Neural crest cell (in vitro differentiated cells): ENCODE measurements at places on chromosomes 2 and 18. TPM values are rescaled to one million over a fixed set of nuclear protein-coding genes. Genes with fewer than 3 reads are reported as not detected.

- DNase-seq: no peak
These were observed 3.2 kb upstream of the AGXT start for GRCh38 chr2:240865391-240865790.

- DNase-seq: no peak
These were observed 14.6 kb downstream of the MROH2A start for GRCh38 chr2:233792720-233793119.

DNA sequence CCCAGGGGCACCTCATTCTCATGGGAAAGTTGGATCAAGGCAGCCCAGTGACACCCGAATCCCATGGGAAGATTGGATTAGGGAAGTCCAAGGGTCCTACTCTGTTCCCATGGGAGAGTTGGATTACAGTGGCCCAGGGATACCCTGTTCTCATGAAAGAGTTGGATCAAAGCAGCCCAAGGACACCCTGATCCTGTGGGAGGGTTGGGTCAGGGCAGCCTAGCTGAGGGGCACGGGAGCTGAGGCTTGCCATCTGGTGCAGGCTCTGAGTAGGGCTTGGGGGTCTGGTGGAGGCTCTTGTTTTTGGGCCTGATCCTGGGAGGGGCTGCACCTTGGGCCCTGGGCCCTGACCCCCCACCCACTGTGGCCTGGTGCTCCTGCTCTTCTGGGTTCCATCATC, 87.1 kb downstream of the ACKR3 start:
- no peak for DNase-seq

DNA sequence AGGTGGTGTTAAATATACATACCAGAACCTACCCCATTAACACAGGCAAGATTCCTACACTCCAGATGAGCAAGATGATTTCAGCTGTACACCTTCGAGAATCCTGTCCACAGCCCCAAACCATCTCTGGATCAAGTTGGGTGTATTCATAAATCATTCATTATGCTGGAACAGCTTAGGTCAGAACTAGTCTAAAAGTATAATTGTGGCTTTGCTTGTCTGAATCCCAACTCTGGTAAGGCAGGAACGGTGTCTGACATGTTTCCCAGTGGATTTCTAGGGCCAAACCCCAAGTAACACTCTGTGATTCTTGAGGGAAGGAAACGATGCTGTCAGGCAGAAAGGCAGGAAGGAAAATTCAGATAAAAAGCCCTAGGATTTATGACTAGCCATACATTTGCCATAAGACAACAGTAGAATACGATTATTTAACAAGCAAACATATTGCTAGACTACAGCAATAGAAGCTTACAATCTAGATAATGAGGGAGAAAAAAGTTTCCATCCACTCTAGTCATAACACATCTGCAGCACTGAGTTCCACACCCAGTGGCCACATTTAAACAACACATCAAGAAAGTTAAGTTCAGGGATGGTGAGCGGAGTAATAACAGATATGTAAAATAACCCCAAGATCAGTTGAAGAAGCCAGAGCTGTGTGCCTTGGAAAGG, 444.8 kb downstream of the RND3 start:
- no peak for DNase-seq

DNA sequence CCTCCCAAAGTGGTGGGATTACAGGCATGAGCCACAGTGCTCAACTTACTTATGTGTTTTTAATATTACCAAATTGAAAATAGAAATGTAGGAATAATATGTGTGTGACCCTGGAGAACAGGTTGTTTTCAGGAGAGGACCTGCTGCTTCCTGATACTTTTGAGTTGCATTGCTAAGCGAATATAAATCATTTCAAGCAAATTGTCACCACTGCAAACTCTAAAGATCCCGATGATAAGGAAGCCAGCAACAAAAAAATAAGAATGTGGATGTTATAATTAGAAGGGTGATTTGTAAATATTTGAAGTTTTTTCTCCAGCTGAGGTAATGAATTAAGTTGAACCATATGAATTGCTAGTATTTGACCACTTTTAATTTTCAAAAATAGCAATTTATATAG, 40.9 kb downstream of the ARHGEF33 start:
- DNase-seq: no peak

- no peak for DNase-seq
These were observed 3.0 kb upstream of the CEP68 start for GRCh38 chr2:65053199-65053598.

GRCh38 chr2:225779829-225780228, 380.3 kb downstream of the NYAP2 start:
- DNase-seq: no peak

GRCh38 chr2:204015118-204015843, 78.7 kb downstream of the ICOS start:
- DNase-seq: no peak

- no peak for DNase-seq
These were observed 154.0 kb downstream of the AGAP1 start for GRCh38 chr2:235647877-235648276.

DNA sequence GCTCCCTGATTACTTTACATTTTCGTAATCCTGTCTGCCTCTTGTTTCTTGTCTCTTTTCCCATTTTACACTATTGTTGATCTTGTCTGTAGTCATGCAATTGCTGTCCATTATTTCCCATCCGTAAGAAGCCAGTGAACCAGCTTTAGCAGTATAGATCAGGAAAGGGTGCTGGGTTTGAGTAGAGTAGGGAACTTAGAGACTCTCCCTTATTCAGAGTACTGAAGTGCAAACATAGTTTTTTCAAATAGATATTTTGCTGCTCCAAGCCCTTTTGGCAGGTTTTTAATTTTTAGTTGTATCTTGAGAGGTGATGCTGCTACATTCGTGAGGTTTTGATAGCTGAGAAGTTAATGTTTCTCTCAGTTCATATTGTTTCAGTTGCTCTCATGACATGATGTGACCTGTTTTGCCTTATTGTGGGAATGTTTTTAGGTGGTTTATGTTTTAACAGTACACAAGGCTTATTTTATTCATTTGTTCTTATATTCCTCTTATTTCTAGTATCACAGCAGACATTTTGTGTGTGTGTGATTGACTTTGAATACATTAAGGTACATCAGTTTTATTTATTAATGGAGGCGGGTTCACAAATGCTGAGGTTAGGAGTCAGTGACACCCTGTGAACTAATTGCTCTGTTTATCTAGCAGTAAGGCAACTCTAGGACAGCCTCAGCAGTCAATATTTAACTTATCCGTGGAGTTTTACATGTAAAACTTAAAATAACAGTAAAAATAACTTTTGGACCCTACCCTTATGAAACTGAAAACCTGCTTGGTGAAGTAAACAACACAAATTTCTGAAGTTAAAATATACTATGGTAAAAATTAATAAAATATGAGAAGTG, 118.4 kb downstream of the ZNF407 start:
- no peak for DNase-seq

DNA sequence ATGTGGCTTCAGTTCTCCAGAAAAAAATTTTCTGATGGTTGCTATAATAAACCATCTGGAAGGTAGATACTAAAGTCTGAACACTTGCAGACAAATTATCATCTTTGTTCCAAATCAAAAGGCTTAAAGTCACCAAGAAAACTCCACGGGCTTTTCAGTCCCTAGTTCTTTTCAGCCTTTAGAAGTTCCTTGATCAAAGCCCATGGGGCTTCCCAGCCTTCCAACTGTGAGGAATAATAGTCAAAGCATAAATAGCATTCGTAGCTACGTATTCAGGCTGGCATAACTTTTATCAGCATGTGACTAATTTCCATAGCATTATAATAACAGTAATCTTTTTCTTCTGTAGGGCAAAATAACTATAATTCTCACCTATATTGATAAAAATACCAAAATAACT, 13.9 kb downstream of the SCG2 start:
- DNase-seq: no peak

DNA sequence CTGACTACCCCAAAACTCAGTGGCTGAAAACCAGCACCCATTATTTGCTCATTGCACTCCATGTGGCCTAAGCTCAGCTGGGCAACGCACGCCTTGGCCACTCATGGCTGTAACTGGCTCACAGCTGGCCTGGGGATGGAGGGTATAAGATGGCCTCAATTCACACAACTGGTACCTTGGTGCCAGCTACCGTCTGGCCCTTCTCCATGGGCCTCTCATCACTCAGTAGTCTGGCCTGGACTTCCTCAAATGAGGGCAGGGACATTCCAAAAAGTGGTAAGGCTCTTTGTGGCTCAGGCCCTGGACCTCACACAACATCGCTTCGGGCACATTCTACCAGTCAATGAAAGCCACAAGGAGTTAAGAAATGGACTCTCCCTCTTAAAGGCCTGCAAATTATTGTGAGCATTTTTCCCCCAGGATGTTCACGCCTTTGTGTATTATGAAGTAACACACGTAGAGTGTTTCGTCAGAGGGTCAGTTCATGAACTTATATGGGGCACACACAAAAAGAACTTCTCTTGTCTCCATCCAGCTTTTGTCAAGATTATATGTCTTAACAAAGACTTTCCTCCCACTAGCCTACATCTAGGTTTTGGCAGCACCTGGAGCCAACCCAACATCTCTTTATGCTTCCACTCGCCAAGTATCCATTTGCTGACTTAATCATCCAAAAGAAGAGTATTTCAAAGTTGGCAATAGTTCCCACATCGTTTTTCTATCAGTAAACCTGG, 145.2 kb downstream of the CCBE1 start:
- no peak for DNase-seq

GRCh38 chr18:63348508-63349136, 18.4 kb downstream of the KDSR start:
- no peak for DNase-seq

GRCh38 chr18:62396381-62396780, 71.3 kb downstream of the TNFRSF11A start:
- no peak for DNase-seq

- DNase-seq: no peak
These were observed 404.1 kb upstream of the CDH19 start for GRCh38 chr18:67007999-67008398.

- no peak for DNase-seq
These were observed 48.2 kb downstream of the HAUS1 start for GRCh38 chr18:46152436-46152807.

DNA sequence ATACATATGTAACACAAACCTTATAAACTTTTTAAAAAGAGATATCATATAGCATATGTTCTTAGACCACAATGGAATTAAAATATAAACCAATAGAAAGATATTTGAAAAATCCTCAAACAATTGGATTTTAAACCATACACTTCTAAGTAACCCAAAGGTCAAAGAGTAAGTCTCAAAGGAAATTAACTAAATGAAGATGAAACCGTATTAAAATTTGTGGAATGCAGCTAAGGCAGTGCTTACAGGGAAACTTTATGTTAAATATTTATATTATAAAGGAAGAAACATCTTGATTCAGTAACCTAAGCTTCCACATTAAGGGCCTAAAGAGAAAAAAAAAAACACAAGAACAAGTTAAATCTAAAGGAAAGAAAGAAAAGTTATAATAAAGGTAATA, 966.1 kb downstream of the SLC4A3 start:
- no peak for DNase-seq

GRCh38 chr2:172944022-172944793, 131.4 kb upstream of the MAP3K20 start:
- DNase-seq: no peak

GRCh38 chr2:233312874-233313273, 5.3 kb downstream of the SAG start:
- DNase-seq: no peak

DNA sequence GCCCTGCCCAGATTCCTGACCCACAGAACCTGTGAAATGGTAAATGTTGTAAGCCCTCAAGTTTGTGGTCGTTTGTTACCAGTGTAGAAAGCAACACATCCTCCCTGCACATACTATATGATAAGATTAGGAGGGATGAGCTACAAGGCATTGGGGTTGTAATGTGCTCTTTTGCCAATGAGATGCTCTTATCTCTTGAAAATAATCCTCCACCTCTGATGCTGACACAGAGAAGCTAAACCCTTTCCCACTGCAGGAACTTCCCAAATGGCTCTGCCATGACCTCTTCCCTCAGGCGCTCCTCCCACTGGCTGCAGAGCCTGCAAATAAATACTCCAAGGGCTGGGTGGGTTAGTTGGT, 23.5 kb downstream of the CDC42EP3 start:
- no peak for DNase-seq

The HAAO gene
- 3.5 and 4.9 TPM in 2 replicates for total RNA-seq

The UGT1A7 gene
- not detected in 2 replicates for total RNA-seq

The GPC1 gene
- total RNA-seq: 88.6 and 89.9 TPM in 2 replicates

The ZSWIM2 gene
- not detected in 2 replicates for total RNA-seq

The LOXHD1 gene
- total RNA-seq: not detected in 2 replicates

The ZNF2 gene
- total RNA-seq: 6.3 and 7.0 TPM in 2 replicates

The POTEI gene
- total RNA-seq: 1.1 and 1.3 TPM in 2 replicates

The SLC11A1 gene
- total RNA-seq: 0.09 TPM in 1 of 2 replicates, not detected in the other

The LIMS3 gene
- total RNA-seq: 1.2 and 1.5 TPM in 2 replicates

The FOSL2 gene
- total RNA-seq: 2.2 and 2.9 TPM in 2 replicates

The CCDC74B gene
- total RNA-seq: 12.6 and 13.9 TPM in 2 replicates

The CFAP65 gene
- 0.93 and 1.4 TPM in 2 replicates for total RNA-seq
